ENCODE measurements at places on chromosomes 6 and 20.

DNA sequence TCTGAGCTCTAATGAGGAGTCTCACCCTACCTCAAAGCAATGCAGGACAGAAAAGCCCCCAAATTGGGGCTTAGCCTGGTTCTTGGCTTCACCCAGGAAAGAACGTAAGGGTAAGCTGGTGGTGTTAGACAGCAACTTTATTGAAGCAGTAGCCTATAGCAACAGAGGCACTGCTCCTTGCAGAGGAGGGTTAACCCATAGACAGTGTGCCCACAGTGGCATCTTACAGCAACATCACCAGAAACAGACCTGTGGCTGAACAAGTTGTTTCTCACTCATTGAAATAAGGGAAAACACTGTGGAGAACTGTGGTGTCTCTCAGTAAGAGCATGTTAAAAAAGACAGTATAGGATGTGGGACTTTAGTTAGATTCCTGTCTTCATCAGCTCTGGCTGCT lies 80.4 kb upstream of the SPTLC3 start:
- DNase-seq, result no peak

- no peak for DNase-seq
Observed at GRCh38 chr6:30656513-30656912, 9.6 kb downstream of the C6orf136 start.

GRCh38 chr6:39195792-39196385 lies 33.4 kb downstream of the KCNK5 start:
- no peak for DNase-seq

- DNase-seq, result no peak
Observed at GRCh38 chr6:17768388-17768787, 61.7 kb upstream of the NUP153 start.

DNA sequence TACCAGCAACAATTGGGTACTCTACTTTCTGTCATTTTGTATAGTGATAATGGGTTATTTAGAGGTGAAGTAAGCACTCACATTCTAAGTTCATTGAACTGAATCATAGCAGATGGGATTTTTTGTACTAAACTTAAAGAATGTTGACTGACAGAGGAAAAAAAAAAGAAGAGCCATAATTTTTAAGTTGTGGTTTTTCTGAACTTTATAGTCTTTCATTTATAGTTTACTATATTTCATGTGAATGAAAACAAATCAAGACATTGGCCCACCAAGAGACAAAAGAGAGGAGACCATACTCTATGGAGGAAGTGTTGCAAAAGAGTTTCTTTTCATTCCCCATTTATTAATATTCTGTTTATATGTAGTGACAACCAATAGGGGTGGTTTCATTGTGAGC lies 685.7 kb downstream of the BCKDHB start:
- DNase-seq, result no peak

GRCh38 chr6:5295623-5296022 lies 34.3 kb downstream of the FARS2 start:
- no peak for DNase-seq

DNA sequence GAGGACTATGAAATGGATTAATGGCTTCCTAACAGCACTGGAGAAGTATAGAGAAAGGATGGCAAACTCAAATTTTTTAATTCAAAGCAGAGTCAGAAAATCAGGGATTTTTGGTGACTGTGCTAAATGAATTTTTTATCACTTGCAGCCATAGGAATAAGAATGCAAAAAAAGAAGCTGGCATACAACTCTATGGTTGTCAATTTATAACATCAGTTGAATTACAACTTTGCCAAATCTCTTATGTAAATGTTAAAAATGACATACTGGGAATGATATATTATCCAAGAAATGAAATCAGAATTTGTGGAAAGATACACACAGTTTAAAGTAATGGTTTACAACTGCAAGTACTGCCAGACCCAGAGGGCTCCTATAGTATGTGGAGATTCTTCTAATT lies 106.5 kb downstream of the HTR1B start:
- no peak for DNase-seq

- DNase-seq, result no peak
Observed at GRCh38 chr6:73017476-73017875, 207.8 kb downstream of the KHDC1L start.
